Stimulated activated CD4-positive, alpha-beta T cell treated with anti-CD3 and anti-CD28 coated beads, TNF-alpha, amount 100 ng/mL, for 1 hour (primary cell): ENCODE measurements at places on chromosomes 12 and 14.

- DNase-seq: no peak
Measured at GRCh38 chr12:2857021-2857431, at the start of gene TEX52. TEX52 (minus strand) TSS chr12:2857039; CDS start chr12:2857026, 13 bp downstream.

DNA sequence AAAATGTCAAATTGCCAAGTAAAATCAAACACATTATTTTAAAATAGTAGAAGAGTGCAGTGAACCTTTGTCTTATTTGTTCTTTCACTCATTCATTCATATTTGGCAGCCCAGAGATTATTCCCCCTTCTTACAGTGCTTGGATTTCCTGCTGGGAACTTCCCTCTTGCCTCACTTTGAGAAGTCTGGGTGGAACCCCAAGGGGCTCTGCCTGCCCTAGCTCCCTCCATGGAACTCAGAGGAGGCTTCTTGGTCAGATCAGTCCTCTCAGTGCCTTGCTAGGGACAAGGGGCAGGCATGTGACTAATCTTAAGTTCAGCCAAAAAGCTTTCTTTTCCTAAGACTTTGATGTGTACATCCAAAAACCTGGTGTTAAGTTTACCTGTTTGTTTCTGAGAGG lies 84.7 kb upstream of the OVCH1 start:
- DNase-seq: no peak

DNA sequence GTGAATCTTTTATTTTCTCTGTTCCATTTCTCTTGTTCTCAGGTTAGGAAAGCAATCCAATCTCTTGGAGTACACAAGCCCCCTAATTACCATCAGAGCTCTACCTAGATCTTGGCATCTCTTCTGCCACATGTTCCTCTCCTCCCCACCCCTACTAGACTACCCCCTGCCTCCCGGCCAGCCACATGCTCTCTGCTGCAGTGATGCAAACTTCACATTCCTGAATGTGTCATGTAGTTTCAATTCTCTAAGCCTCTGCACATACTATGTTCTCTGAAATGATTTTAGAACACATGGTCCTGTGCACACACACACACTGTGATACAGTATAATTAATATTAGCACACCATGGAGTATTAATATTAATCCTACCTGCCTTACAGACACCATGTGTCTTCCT lies 104.6 kb downstream of the EFCAB11 start:
- no peak for DNase-seq

DNA sequence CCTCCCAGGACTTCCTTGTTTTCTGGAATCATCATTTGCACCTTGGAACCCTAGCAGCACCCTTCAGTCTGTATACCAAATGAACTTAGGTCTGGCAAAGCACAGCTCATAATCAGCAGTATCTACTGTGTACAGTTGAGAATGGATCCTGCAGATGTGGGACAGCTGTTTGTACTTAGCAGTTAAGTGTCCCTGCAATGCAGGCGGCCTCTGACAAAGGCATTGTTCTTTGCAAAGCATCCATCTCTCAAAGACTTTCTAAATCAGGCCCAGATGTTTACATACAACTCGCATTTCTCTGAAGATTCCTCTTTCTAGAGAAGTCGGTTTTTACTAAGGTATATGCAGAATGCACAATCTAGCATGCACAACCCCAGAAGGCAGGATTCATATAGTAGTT lies 170.5 kb upstream of the RBM19 start:
- no peak for DNase-seq
